ENCODE measurements at places on chromosomes 7 and 10.

- H3K4me3 ChIP-seq, result no peak overlapping the region
- H3K36me3 ChIP-seq, result no peaks in the 10 kb centered on the region
- H3K27me3 ChIP-seq, result peaks cover 10% of the 10 kb centered on the region
- no peak overlapping the region for H3K27ac ChIP-seq
- DNase-seq, result no peak
- no peaks in the 10 kb centered on the region for H3K4me1 ChIP-seq
These were observed 27.7 kb upstream of the INSIG1 start for GRCh38 chr7:155269766-155270585.

DNA sequence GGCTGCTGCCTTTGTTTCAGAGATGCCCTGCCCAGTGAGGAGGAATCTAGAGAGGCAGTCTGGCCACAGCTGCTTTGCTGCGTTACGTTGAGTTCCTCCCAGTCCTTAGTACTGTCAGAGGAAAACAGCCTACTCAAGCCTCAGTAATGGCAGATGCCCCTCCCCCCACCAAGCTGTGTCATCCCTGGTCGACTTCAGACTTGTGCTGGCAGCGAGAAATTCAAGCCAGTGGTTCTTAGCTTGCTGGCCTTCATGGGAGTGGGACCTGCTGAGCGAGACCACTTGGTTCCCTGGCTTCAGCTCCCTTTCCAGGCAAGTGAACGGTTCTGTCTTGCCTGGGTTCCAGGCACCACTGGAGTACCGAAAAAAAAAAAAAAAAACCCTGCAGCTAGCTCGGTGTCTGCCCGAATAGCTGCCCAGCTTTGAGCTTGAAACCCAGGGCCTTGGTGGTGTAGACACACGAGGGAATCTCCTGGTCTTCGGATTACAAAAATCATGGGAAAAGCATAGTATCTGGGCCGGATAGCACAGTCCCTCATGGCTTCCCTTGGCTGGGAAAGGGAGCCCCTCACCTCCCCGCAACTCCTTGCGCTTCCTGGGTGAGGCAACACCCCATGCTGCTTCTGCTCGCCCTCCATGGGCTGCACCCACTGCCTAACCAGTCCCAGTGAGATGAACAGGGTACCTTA, 9.1 kb downstream of the SDHAF3 start:
- H3K27ac ChIP-seq, result no peak overlapping the region
- peaks cover 32% of the 10 kb centered on the region for H3K36me3 ChIP-seq
- H3K4me1 ChIP-seq, result peaks cover 1% of the 10 kb centered on the region
- H3K4me3 ChIP-seq, result no peak overlapping the region

- H3K4me1 ChIP-seq, result no peaks in the 10 kb centered on the region
- H3K36me3 ChIP-seq, result no peaks in the 10 kb centered on the region
- no peaks in the 10 kb centered on the region for H3K27me3 ChIP-seq
- no peak overlapping the region for H3K4me3 ChIP-seq
These were observed 230.9 kb downstream of the ZEB1 start for GRCh38 chr10:31549896-31550295.

DNA sequence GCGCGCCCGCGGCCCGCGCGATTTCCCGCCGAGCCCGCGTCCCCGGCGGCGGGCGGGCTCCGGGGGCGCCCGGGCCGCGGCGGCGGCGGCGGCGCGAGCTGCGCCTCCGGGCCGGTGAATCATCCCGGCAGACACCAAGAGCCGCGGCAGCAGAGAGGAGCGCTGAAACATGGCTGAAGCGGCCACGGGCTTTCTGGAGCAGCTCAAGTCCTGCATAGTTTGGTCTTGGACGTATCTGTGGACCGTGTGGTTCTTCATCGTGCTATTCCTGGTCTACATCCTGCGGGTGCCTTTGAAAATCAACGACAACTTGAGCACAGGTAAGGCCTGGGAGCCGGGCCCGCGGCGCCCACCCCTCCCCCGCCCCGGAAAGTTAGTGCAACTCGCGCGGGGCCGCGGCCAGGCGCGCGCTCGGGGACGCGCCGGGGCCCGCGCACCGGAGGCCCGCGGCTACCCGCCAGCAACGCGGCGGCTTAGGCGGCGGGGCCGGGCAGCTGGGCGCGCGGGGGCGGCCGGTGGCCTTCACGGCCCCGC, at the start of gene ST7:
ST7 (plus strand) TSS at position 130 of the 534 bp plus-strand sequence; CDS start at position 170, 40 bp downstream.
- H3K36me3 ChIP-seq, result no peaks in the 10 kb centered on the region
- H3K4me3 ChIP-seq, result peak within 1 kb of the TSS; percentile 93
- peak; percentile 79 for DNase-seq
- H3K27ac ChIP-seq, result peak within 1 kb of the TSS; percentile 85
- H3K4me1 ChIP-seq, result peaks cover 17% of the 10 kb centered on the region

DNA sequence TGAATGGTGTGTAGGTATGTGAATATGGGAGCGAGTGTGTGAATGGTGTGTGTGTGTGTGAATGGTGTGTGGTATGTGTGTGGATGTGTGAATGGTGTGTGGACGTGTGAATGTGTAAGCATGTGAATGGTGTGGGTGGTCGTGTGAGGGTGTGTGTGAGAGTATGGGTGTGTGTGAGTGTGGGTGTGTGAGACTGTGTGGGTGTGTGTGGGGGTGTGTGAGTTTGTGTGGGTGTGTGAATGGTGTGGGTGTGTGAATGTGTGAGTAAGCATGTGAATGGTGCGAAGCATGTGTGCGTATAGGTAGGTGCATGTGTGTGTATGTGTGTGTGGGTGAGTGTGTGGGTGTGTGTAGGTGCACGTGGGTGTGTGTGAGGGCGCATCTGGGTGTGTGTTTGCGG, 160.7 kb upstream of the COBL start:
- H3K4me1 ChIP-seq, result no peaks in the 10 kb centered on the region
- DNase-seq, result no peak
- no peaks in the 10 kb centered on the region for H3K36me3 ChIP-seq
- no peak overlapping the region for H3K27ac ChIP-seq
- H3K4me3 ChIP-seq, result no peak overlapping the region
- H3K27me3 ChIP-seq, result peaks cover 1% of the 10 kb centered on the region

GRCh38 chr7:95736635-95737034, 35.7 kb upstream of the DYNC1I1 start:
- no peak overlapping the region for H3K4me3 ChIP-seq
- DNase-seq, result no peak
- peaks cover 2% of the 10 kb centered on the region for H3K27me3 ChIP-seq
- no peak overlapping the region for H3K27ac ChIP-seq
- no peaks in the 10 kb centered on the region for H3K4me1 ChIP-seq

DNA sequence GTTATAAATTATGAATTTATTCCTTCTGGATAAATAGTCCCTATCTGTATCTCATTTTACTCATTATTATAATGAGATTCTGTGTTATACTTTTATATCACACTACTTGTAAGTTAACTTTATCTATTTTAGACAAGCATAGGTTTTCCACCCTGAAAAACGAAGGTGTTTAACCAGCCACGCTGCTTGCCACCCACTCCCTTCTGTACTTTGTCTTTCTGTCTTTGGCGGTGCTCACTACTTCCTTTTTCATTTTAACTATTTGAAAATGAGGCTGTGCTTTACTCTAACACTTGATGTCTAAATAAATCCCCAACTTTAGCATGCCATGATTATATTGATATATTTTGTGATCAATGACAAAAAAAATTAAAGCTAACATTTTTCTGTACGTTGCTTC, 952.9 kb downstream of the DNAJB9 start:
- DNase-seq, result no peak
- no peak overlapping the region for H3K27ac ChIP-seq
- no peaks in the 10 kb centered on the region for H3K4me1 ChIP-seq
- no peaks in the 10 kb centered on the region for H3K36me3 ChIP-seq

GRCh38 chr7:137669706-137670105, 177.1 kb downstream of the DGKI start:
- DNase-seq, result no peak
- H3K36me3 ChIP-seq, result no peaks in the 10 kb centered on the region
- H3K4me1 ChIP-seq, result no peaks in the 10 kb centered on the region
- H3K4me3 ChIP-seq, result no peak overlapping the region
- H3K27me3 ChIP-seq, result peaks cover 13% of the 10 kb centered on the region
- no peak overlapping the region for H3K27ac ChIP-seq

DNA sequence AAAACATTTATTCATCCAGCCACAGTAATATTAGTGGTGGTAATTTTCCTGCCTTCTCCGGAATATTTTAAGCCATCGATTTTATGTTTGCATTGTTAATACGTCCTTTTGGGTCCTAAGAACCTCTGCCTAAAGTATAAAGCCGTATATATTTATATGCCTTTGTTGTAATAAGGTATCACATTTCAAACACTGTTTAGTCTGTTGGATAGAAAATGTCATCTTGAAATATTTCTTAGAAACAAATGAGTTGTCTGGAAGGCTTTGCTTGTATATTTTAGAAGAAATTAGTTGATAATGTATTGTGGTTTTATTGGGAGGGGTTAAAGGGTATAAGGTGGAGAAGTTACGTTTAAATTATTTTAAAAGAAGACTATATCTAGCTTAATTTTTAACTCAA, 11.1 kb downstream of the PRPF18 start:
- H3K27me3 ChIP-seq, result no peaks in the 10 kb centered on the region
- H3K36me3 ChIP-seq, result peaks cover 4% of the 10 kb centered on the region
- no peak overlapping the region for H3K4me3 ChIP-seq
- peaks cover 2% of the 10 kb centered on the region for H3K4me1 ChIP-seq

DNA sequence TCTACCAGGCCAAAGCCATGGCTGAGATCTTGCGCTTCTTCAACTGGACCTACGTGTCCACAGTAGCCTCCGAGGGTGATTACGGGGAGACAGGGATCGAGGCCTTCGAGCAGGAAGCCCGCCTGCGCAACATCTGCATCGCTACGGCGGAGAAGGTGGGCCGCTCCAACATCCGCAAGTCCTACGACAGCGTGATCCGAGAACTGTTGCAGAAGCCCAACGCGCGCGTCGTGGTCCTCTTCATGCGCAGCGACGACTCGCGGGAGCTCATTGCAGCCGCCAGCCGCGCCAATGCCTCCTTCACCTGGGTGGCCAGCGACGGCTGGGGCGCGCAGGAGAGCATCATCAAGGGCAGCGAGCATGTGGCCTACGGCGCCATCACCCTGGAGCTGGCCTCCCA, 142.7 kb downstream of the GRM3 start:
- peak; percentile 15 for DNase-seq
- H3K36me3 ChIP-seq, result no peaks in the 10 kb centered on the region
- H3K27me3 ChIP-seq, result no peaks in the 10 kb centered on the region
- no peaks in the 10 kb centered on the region for H3K4me1 ChIP-seq

GRCh38 chr10:63788152-63788821, 267.1 kb downstream of the REEP3 start:
- no peak for DNase-seq
- peaks cover 22% of the 10 kb centered on the region for H3K27me3 ChIP-seq
- no peak overlapping the region for H3K27ac ChIP-seq

GRCh38 chr10:81981724-81982123, 106.7 kb downstream of the NRG3 start:
- no peak overlapping the region for H3K27ac ChIP-seq
- DNase-seq, result no peak
- no peaks in the 10 kb centered on the region for H3K27me3 ChIP-seq
- H3K36me3 ChIP-seq, result no peaks in the 10 kb centered on the region

GRCh38 chr7:27897441-27897847, 157.5 kb downstream of the TAX1BP1 start:
- peaks cover 40% of the 10 kb centered on the region for H3K4me1 ChIP-seq
- H3K27ac ChIP-seq, result no peak overlapping the region
- no peak overlapping the region for H3K4me3 ChIP-seq
- DNase-seq, result no peak
- no peaks in the 10 kb centered on the region for H3K27me3 ChIP-seq
- no peaks in the 10 kb centered on the region for H3K36me3 ChIP-seq

GRCh38 chr7:119974972-119975371, 298.0 kb upstream of the KCND2 start:
- no peak overlapping the region for H3K4me3 ChIP-seq
- DNase-seq, result no peak
- H3K27me3 ChIP-seq, result no peaks in the 10 kb centered on the region
- H3K4me1 ChIP-seq, result no peaks in the 10 kb centered on the region

DNA sequence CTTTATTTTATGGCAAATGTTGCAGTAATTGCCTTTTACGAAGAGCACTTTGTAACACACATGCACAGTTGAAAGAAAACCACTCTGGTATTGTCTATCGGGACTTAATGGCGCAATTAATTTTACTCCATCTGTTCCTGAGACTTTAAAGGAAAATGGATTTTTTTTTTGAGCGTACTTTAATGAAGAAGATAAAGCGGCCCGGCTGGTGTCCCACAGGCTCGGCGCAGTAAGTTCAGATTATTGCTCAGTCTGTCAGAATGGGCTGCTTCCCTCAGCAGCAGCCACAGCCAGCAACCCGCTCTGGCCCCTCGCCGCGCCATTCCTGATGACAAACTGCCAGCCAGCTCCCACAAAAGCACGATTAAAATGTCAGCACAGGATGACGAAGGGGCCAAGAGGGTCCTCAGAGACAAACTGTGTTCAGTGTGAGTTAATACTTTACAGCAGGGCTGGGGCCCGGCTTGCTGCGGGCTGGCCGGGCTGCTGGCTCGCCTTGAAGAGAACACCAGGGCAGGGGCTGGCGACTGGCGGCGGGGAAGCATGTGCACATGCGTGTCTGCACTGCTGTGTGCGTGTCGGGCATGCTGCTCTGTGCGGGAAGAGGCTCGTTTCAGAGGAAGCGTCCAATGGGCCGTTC, 501.0 kb upstream of the GALNT17 start:
- DNase-seq, result no peak
- no peaks in the 10 kb centered on the region for H3K36me3 ChIP-seq
- no peak overlapping the region for H3K4me3 ChIP-seq
- peaks cover 2% of the 10 kb centered on the region for H3K27me3 ChIP-seq
- H3K27ac ChIP-seq, result no peak overlapping the region
- no peaks in the 10 kb centered on the region for H3K4me1 ChIP-seq

- no peak overlapping the region for H3K27ac ChIP-seq
- H3K27me3 ChIP-seq, result peaks cover 5% of the 10 kb centered on the region
- no peaks in the 10 kb centered on the region for H3K36me3 ChIP-seq
- no peak overlapping the region for H3K4me3 ChIP-seq
These were observed 169.6 kb downstream of the COBL start for GRCh38 chr7:51146816-51147586.

DNA sequence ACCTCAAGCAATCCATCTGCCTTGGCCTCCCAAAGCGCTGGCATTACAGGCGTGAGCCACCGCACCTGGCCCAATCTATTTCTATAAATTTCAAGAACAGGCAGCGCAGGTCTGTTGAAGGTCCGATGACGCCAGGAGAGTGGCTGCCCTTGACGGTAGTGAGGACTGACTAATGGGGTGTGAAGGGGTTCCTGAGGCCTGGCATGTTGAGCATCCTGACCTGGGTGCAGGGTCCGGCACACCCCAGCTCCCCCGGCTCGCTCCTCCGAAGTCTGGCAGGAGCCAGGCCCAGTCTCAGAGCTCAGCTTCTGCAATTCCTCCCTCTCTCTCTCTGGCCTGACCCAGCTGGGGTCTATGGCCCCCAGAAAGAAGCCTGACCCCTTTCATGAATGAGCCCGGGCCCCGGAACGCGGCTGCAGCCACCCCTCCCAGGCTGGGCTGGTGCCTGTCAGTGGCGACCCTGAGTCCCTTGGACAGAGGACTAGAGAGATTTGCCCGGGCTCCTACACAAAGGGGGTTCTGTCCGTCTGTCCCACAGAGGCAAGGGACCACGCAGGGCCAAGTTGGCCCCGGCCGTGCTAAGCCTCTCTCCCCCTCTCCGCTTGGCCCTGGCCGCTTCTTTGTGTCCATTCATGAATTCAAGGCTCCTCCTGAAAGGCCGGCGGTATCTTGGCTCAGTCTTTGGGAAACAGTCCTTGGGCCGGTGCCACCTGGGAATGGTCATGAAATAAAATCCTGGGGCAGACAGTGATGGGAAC, 18.8 kb downstream of the MMD2 start:
- no peak overlapping the region for H3K27ac ChIP-seq
- H3K4me1 ChIP-seq, result no peaks in the 10 kb centered on the region
- H3K27me3 ChIP-seq, result peaks cover 4% of the 10 kb centered on the region
- DNase-seq, result no peak

Measured in activated naive CD8-positive, alpha-beta T cell treated with anti-CD3 and anti-CD28 coated beads, Interleukin-2, amount 10 ng/mL, durations not matched to agents 7 days and 5 days (primary cell).